Fibroblast of skin of scalp (primary cell): ENCODE measurements at places on chromosomes 5 and 9.

GRCh38 chr9:97441729-97442128 lies 29.8 kb downstream of the TDRD7 start:
- DNase-seq = no peak

GRCh38 chr9:37033682-37034304 lies at the start of gene PAX5:
PAX5 (minus strand) TSS chr9:37034268; CDS start chr9:37034031, 237 bp downstream.
- no peak for DNase-seq

DNA sequence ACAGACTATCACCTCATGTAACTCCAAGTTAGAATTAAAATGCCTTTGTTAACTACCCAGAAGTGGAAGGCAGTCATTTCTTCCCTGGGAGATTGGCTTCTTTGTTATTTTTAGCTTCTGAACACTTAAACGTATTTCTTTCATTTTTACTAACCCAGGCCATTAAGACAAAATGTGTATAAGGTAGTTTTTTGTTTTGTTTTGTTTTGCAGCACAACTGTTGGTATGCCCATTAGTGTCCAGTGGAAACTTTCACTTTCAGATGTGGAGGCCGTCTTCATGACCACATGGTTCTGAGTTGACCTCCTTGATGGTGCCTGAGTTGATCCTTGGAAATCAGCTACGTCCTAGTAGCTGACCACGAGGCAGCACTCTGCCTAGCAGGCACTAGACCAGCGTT lies 264.6 kb upstream of the ZNF608 start:
- DNase-seq = no peak

DNA sequence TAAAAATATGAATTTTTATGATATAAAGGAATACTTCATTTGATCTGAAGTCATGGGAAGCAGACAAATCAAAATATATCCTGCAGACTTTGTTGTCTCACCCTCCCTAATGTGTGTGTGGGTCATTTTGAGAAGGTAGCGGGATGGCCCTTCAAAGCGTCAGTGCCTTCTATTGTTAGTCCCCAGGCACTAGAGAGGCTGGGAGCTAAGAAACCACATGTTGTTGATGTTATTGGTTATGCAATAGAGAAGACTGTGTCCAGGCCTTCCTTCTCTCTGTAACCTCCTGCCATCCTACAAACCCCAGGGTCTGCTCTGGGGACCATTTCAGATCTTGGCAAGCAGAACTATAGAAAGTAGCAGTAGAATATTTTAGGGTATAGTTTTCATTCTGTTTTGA lies 94.7 kb downstream of the NLN start:
- DNase-seq = no peak

GRCh38 chr9:110031511-110032173 lies 176.3 kb downstream of the C9orf152 start:
- DNase-seq = peak; percentile 81

DNA sequence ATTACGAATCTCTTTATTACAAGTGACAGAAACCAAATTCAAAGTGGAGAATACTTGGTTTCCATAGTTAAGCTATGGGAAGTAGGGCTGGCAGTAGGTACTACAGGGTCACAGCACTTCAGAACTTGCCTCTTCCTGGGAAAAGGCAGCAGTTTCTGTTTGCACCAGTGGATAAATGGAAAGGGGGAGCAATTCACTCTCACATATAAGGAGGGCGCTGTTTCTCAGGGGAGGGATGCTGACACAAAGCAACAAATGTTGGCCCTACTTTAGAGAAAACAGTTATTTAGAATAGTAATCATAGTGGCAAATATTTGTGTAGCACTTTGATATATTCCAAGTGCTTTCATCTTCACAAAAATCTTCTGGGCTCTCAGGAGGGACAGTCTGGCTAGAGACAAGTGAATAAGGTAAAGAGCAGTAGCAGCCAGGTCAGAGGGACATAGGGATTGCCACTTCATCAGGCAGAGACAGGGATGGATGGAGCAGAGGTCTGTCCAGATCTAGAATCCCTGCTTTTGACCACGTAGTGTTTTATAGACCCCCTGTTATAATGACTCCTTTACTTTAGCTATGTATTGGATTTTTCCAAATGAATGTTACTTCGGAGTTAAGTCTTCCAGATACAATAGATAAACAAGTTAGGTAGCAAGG lies 554.8 kb upstream of the SGCD start:
- DNase-seq = no peak

DNA sequence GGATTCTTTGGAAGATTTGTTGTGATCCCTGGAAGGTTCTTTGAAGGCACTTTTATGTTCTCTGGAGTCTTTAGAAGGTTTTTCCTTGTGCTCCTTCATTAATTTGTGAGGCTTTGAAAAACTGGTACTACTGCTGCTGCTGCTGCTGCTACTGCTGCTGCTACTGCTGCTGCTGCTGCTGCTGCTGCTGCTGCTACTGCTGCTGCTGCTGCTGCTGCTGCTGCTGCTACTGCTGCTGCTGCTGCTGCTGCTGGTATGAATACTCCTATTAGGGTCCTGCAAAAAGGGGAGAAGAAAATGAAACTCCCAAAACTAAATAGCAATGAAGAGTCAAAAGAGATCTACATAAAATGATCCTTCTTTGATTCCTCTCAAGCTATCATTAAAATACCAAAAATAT lies 208.1 kb downstream of the MLLT3 start:
- DNase-seq = no peak

GRCh38 chr9:107351382-107352045 lies 68.4 kb downstream of the RAD23B start:
- no peak for DNase-seq

DNA sequence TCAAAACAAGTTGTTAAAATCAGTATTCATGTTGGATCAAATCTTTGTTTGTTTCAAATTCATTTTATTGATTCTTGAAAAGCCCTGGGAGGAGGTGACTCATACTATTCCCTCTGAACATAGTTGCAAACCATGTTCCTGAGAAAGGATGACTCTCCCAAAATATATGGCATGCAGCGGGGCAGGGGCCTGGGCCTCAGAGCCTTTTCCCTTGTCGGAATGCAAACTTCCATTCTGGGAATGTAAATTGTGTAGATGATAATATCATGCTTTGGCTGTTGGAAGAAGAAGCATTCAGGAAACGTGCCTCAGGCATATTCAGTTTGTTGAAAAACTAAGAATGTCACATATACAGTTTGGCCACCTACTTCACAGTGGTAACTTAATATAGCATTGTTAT lies 242.0 kb downstream of the AUH start:
- peak; percentile 93 for DNase-seq

DNA sequence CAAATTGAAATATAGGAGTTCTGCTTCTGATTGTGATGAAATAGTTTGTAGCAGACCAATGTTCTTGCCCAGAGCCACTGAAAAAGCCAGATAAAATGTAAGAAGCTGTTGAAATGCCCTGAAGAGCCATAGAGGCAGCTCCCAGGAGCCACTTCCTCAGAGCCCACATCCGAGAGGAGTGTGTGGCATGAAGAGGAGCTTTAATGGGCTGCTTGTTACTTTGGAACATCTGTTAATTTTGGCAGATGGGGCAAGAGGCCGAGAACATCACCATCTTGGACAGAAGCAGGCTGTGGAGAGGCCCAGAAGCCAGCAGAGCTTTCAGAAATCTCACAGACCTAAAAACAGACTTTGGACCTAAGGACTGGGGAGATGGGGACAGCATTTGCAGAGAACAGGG lies 370.8 kb downstream of the GADD45G start:
- no peak for DNase-seq

GRCh38 chr5:82295959-82296531 lies 17.9 kb upstream of the RPS23 start:
- DNase-seq = no peak

GRCh38 chr9:134348404-134349155 lies 22.3 kb downstream of the RXRA start:
- no peak for DNase-seq

- no peak for DNase-seq
Observed at GRCh38 chr5:33675958-33676464, 215.8 kb downstream of the ADAMTS12 start.

DNA sequence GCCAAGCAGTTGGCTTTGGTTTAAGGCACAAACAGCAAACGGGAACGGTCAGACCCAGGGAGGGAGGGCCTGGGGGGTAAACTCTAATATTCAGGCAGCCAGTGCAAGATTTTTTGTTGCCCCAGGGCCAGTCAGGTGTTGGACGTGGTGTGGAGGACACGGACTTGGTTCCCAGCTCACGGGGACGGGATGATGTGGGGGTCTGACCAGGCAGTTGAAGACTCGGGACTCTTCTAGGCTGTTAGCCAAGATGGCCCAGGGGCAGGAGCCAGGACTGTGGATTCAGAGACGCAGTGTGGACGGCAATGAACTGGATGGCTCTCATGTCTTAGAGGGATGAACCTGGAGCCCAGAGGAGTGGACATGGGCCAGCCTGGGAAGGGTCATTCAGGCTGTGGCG lies 169.2 kb downstream of the C9orf50 start:
- no peak for DNase-seq
